ENCODE measurements at places on chromosomes 5 and 9. TPM values are rescaled to one million over a fixed set of nuclear protein-coding genes. Genes with fewer than 3 reads are reported as not detected.

DNA sequence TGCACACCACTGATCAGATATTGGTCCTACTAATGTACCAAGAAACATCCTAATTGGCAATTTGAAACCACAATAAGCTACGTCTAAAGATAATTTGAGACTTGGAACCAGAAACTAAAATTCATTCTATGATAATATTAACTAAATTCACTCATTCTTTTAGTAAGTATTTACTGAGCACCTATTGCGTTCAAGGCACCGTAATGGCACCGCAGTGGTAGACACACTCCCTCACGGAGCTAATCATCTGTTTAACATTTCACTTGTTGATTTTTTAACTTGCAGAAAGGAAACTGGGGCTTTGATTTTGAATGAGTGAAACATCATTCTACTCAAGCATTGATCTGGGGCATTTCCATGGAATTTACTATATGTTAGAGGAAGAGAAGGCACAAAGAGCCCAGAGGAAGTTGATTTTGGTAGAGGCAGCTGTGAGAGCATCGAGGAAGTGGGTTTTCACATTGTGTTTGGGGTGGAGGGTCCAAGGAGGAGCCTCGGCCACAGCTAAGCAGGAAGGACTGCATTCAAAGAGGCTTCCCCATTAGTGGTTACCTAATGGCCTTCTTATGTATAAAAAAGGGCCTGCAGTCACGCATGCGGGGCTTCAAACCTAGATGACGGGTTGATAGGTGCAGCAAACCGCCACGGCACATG is 7.1 kb downstream of the RAPGEF1 start:
- DNase-seq, result no peak

- no peak for DNase-seq
Measured at GRCh38 chr9:27260789-27261516, 36.0 kb downstream of the EQTN start.

The PCSK1 gene
- total RNA-seq, result 0.46 TPM

The CCL27 gene
- not detected for total RNA-seq

The FSD1L gene
- total RNA-seq, result 9.1 TPM

- no peak for DNase-seq
Measured at GRCh38 chr5:172144931-172145869, 42.8 kb downstream of the STK10 start.

The SYK gene
- total RNA-seq, result 12.4 TPM

The SLC46A2 gene
- total RNA-seq, result 0.36 TPM

GRCh38 chr9:35801328-35802128 is 10.1 kb downstream of the NPR2 start:
- DNase-seq, result no peak

- DNase-seq, result peak; percentile 72
Measured at GRCh38 chr9:15306757-15307522, at the start of gene TTC39B. Gene TTC39B, minus strand, starts transcription at chr9:15307216. Its CDS starts 91 bp downstream, at chr9:15307125.

- no peak for DNase-seq
Measured at GRCh38 chr5:158451203-158451992, 592.5 kb upstream of the CLINT1 start.

The ADGRV1 gene
- total RNA-seq, result 0.56 TPM

GRCh38 chr5:16505140-16505891 is 39.7 kb upstream of the ZNF622 start:
- DNase-seq, result no peak
